ENCODE measurements at places on chromosomes 4 and X.

- DNase-seq, result no peak
These were observed 332.0 kb downstream of the PCDH18 start for GRCh38 chr4:137200322-137200721.

DNA sequence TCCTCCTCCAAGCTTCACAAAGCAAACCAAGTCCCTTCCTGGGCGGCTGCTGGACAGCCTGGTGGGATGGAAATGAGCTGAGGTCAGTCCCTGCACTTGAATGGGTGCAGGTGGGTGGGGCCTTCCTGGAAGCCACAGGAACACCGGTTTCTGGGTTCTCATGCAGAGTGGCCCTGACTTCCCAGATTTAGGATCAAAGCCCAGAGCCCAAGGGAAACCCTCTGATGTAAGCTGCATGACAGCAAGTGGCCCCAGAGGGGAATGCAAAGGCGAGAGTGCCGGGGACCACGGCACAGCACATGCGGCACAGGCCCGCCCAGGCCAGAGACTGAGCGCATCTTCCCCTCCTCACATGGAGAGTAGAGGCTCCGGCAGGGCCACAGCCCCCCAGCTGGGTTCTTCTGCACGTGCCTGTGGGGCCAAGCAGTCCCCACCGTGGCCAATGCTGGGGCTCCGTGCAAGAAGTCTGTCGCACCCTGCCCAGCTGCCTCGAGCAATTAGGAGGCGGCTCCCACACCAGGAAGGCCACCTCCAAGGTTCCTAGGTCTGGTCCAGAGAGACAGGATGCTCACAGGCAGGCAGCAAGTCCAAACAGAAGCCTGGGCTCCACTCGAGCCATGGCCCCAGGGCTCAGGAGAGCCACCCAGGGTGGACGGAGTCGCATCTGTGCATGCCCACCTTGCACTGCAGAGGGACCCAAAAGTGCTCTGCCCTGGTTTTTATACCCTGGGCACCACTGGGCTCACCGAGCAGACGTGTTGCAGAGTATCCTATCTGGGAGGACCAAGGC lies 83.0 kb downstream of the HTRA3 start:
- no peak for DNase-seq

DNA sequence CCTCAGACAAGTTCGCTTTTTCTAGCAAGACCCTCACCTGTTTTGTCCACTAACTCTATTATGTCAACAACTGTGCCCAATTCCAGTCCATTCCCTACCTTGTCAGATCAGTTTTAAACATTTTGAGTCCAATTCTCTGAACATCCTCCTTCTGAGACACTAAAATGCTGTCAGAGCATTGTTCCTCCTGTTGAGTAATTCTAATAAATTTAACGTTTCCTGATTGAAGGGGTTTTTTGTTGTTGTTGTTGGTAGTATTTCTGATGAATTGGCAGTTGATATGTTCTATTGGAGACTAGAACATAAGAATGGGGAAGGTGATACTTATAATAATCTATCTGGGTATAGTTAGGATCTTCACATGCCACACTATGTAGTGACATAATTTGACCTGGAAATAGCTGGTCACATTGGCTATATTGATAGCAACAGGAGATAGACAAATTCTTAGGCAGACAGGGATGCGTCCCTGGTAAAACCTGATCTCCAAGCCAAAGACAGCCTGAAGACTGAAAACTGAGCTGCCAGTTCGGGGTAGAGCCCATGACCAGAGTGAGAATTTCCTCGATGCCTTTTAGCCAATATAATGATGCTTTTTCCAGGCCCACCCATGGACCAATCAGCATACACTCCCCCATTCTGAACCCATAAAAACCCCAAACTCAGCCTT lies 12.4 kb upstream of the CXCL2 start:
- no peak for DNase-seq

- no peak for DNase-seq
These were observed 644.4 kb downstream of the TRIML1 start for GRCh38 chr4:188783606-188784160.

DNA sequence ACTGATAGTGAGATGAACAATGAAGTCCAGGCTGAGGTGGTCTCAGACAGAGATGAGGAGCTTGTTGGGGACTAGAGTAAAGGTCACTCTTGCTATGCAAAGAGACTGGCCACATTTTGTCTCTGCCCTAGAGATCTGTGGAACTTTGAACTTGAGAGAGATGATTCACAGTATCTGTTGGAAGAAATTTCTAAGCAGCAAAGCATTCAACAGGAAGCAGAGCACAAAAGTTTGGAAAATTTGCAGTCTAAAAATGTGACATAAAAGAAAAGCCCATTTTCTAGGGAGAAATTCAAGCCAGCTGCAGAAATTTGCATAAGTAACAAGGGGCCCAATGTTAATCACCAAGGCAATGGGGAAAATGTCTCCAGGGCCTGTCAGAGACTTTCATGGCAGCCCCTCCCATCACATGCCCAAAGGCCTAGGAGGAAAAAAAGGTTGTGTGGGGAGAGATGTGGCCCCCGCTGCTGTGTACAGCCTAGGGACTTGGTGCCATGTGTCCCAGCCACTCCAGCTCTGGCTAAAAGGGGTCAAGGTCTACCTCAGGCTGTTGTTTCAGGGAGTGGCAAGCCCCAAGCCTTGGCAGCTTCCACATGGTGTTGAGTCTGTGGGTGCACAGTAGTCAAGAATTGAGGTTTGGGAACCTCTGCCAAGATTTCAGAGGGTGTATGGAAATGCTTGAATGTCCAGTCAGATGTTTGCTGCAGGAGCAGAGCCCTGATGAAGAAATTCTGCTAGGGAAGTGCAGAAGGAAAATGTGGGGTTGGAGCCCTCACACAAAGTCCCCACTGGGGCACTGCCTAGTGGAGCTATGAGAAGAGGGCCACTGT lies 262.8 kb downstream of the DKK2 start:
- no peak for DNase-seq

Measured in activated CD4-positive, alpha-beta T cell treated with anti-CD3 and anti-CD28 coated beads for 4 hours (primary cell).